ENCODE measurements at places on chromosomes 6 and 20.

GRCh38 chr6:41174610-41175009 lies 11.7 kb upstream of the TREM2 start:
- no peak for DNase-seq

DNA sequence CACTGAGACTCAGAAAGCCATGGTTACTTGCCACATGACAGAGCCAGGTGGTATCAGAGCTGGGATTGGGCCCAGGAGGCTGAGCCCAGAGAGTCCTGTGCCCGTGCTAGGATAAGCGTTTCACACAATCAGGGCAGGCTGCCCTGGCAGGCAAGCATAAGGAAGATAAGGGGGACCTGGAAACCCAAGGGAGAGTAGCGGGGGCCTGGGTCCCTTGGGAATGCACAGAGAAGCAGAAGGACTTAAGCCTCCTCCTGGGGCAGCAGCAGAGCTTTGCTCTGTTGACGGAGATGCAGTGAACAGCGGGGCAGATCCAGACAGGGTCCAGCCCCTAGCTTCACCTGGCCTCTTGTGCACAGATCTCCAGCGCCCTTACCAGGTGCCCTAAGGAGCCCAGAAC lies 8.7 kb downstream of the TRIB3 start:
- DNase-seq = no peak

DNA sequence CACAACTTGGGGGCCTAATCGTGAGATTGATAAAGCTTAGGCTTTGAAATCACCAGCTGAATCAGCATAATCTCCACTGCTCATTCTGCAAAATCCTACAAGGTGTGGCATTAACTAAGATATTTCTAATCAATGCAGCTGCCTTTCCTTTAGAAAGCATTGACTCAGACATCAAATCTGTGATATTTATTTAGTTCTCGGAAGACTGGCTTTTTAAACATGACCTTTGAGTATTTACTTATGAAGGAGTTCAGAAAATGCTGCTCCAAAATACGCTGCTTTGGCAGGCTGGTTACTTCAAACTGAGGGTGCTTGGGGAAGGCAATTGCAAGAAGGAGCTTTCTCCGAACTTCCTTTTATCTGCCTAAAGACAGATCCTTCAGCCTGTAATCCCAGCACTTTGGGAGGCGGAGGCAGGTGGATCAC lies 23.7 kb upstream of the FUCA2 start:
- DNase-seq = no peak

DNA sequence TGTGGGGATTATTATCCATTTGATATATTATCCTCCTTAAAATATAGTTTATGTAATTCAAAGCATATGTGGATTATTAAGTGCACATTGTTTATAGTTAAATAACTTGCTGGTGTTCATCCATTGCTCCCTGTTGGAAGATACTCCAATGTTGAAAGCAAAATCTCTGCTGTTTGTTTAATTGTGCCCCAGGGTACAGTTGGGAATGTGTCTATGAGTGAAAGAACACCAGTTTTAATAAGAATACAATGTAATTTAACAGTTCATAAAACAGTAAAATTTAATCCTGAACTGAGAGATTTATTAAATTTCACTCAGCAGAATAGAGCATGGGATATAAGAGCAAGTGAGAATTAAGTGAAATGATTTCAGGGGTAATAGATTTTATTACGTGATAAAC lies 364.9 kb downstream of the GRIK2 start:
- no peak for DNase-seq
